Stimulated activated CD8-positive, alpha-beta memory T cell treated with anti-CD3 and anti-CD28 coated beads, Interleukin-4, amount 100 ng/mL, for 1 hour (primary cell): ENCODE measurements at places on chromosomes 3 and 15.

DNA sequence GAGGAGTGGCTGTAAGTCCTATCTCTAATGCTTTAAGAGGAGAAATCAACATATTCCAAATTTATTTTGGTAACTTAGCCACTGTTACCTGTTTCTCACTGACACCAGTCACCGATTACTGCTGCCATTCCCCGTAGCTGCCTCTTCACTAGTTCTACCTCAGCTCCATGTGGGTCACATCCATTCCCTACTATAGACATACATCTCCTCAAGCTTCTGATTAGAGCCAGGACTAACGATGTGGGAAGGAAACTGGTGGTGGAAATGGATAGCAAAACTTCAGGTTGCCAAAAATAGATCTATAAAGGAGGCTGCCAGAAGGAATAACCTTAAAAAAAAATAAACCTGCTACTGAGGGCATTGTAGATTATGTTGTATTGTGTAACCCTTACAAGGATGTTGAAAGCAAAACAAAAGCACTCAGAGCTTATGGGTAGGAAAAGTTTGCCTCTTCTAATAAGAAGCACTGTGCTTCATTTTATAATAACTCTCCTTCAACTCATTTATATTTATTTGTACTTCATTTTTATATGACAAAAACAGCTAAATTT lies 56.0 kb downstream of the KAT2B start:
- no peak for DNase-seq

DNA sequence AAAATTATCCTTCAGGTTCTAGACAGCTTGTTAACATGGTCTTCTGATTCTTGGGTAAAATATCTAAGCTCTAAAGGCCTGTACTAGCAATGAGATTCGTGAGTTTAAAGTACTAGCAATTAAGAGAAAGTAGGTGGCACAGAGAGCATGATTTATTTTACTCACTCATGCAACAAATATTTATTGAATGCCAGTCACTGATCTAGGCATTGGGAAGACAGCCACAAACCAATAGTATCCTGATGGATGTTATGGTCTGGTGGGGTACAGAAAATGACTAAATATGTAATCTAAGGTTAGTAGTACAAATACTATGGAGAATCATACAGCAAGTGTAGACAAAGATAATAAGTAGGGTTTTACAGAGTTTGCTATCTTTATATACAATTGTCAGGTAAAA lies 751.3 kb downstream of the ZNF385D start:
- no peak for DNase-seq

DNA sequence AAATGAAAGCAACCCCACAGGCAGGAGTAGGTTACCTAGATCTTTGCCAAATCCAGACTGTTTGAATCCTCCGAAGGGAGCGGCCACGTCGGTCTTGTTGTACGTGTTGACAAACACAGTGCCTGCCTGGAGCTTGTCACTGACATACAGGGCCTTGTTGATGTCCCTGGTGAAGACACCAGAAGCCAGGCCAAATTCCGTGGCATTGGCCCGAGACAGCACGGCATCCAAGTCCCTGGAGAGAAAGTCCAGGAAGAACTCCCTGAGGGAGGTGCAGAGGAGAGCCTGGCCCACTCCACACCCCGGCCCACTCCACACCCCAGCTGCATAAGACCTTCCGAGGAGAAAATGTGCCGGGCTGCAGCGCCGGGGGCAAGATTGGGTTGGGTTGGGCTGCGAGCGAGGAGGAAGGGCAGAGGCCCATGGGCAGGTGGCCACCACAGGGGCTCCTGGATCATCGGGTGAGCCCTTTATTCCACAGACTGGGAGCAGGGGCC lies 21.8 kb upstream of the SLC41A3 start:
- no peak for DNase-seq

GRCh38 chr3:10228248-10228950 lies 19.9 kb upstream of the TATDN2 start:
- no peak for DNase-seq

DNA sequence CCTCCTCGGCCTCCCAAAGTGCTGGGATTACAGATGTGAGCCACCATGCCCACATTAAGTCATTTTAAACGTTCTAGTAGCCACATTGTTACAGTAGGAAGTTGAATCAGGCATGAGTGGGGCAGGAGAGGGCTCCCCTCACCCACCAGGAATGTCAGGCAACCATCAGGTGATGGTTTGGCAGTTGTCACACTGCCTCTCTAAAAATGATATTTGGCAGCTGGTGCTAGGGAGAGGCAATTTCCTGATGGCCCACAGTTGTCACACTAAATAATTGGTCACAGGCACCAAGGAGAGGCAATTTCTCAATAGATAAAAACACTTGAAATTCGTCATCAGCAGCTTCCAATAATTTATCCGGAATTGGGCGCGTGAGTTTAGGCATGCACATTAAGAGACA lies 79.2 kb upstream of the ABHD2 start:
- no peak for DNase-seq

- DNase-seq = no peak
Observed at GRCh38 chr3:195020921-195021320, 250.0 kb downstream of the XXYLT1 start.

DNA sequence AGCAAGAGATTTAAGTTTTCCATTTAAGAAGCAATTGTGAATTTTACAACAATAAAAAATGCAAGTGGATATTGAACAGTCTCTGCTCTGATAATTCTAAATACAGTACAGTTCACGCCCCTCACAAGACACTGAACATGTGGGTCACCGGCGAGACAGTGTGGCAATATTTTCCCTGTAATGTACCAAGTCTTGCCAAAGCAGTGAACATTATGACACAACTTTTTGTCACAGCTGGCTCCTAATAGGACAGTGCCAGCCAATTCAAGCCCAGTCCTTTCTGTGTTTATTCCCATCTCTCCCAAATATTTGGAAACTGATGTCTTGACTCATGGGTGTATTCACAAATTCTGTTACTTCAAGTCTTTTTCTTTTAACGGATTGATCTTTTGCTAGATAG lies 62.3 kb downstream of the PPARG start:
- no peak for DNase-seq

DNA sequence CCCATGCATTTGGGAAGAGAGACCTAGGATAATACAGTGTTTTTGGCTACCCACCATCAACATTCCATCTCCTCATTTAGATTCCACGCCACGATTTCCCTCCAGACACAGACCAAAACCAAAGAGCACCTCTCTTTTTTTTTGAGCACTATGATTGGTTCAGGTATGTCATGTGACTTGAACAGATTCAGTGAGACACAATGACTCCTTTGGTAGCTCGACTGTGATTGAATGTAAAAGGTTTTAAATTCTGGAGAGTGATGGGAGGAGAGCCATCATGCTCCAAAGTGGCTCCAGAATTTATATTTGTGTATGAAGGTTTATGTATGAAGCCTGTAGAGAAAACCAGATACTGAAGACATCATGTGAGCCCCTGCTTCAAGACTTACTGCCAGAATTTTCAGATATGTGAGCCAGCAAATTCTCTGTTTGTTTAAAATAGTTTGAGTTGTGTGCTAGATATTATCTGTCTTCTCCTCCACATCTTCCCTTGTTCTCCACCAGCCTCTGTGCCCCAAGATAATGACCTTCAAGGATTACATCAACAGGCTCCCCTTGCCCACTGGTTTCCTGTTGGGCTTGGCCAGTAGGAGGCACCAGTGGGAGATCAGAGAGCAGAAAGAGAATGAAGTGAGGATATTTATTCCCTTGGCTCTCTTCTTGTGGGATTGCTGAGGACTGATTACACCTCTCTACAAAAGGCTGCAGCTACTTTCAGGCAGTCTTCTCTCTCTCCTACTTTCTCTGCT lies 12.5 kb downstream of the MYD88 start:
- no peak for DNase-seq

- DNase-seq = no peak
Observed at GRCh38 chr15:57541805-57542504, 49.7 kb upstream of the MYZAP start.
